ENCODE measurements at places on chromosomes 16 and 17.

GRCh38 chr17:82439194-82439828, 11.2 kb downstream of the CYBC1 start:
- no peak for DNase-seq

DNA sequence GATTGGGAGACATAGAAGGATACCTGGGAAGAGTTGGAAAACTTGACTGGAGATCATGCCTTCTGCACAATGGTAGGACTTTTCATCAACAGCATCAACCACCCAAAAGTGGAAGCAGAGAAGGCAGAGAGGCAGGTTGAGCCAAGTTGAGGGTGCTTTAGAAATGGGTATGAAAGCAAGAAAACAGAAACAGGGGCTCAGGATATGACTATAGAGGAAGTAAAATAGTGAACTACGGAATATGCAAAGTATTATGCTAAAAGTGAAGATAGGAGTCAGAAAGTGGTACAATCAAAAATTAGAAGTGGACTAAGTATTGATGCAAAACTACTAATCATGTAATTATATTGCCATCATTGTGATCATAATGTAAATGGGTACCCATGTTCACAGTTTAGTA, 16.1 kb upstream of the ARHGAP44 start:
- DNase-seq, result no peak

DNA sequence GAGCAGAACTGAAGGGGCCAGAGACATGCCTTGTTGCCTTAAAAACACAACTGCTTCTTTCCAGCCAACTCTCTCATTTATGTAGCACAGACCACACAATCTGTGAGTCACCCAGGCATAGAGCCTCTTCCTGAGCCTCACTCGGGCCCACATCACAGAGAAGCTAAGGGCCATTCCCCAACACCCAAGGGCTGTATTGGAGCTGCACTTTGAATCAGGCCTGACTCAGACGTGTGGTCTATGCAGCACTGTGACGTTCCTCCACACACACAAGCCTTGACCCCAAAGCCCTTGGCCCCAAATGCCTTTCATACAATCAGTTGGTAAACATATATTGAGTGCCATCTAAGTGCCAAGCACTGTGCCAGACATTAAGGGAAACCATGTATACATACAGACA, 308.9 kb upstream of the DYNLRB2 start:
- no peak for DNase-seq

GRCh38 chr17:44353672-44354331, 8.7 kb downstream of the GRN start:
- peak; percentile 67 for DNase-seq

DNA sequence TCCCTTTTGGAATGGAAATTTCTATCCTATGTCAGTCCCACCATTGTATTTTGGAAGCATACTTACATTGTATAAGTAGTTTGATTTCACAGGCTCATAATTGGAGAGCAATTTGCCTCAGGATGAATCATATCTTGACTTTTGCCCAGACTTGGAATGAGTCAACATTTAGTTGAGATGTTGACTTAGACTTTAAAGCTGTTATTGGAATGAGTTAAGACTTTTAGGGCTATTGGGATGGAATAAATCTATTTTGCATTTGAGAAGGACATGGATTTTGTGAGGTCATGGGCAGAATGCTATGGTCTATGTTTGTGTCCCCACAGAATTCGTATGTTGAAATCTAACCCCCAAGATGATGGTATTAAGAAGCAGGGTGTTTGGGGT, 12.2 kb upstream of the ZNF594 start:
- DNase-seq, result no peak

DNA sequence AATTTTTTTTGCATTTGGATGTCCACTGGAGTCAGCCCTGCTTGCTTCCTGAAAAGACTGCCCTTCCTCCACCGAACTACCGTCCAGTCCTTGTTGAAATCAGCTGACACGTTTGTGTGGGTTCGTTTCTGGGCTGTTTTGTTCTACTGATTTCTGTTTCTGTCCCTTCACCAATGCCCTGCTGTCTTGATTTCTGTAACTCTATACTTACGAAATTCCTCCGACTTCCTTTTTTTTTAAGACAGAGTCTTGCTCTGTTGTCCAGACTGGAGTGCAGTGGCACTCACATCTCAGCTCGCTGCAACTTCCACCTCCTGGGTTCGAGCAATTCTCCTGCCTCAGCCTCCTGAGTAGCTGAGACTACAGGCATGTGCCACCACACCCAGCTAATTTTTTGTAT, 8.4 kb upstream of the GAA start:
- no peak for DNase-seq

- peak; percentile 92 for DNase-seq
These were observed at the start of gene ITPRIPL2 for GRCh38 chr16:19113577-19114358. Gene ITPRIPL2, plus strand, starts transcription at chr16:19113964. Its CDS starts 498 bp downstream, at chr16:19114462.

DNA sequence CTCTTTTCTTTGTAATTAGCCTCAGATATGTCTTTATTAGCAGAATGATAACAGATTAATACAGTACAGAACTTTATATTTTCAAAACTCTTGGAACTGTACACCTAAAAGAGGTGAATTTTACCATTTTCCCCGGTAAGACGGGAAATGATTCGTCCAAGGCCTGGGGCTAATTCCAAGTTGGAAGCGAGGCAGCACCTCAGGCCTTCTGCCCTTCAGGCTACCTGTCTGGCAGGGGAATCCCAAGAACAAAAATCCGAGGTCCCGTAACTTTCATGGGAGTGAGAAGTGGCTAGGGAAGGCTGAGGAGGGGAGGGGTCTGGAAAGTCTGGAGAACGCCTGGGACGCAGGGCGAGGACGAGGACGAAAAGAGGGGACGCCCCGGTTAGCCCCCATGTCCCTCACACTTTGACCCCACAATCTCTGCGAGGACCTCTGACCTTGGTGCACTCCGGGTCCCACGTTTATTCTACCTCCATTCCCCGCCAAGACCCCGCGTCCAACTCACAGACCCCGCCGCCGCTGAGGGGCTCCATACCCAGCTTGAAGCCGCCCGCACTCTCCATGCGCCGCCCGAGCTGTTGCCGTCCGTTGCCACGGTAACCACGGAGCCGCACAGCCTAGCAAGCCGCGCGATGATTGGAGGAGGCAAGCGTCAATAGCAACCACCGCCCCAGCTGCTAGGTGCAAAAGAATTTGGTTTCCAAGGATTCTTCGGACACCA, at the start of gene HYDIN:
TSS of gene HYDIN (minus strand) at position 601 of the 724 bp plus-strand sequence. CDS start 43,827 bp downstream, outside the sequence.
- peak; percentile 55 for DNase-seq

GRCh38 chr16:57838161-57838560, 35.9 kb upstream of the KIFC3 start:
- no peak for DNase-seq

- DNase-seq, result peak; percentile 92
These were observed 1.9 kb downstream of the PMP22 start for GRCh38 chr17:15263206-15263579.

DNA sequence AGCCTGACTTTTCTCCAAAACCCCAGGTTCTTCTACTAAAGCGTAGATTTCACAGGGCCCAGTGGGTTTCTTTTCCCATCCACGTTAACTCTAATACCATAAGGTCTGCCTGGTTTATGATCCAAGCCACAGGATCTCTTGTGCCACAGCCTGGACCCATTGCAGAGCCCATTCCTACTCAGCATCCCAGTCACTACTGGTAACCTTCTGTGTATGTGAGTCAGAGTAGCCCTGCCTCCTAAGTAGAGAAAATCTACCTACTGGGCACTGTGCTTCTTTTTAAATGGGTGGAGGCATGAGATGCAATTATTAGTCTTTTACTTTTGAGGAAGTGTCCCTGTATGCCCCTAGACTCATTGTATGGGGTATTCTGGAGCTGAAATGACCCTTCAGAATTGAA, 13.5 kb downstream of the CCL11 start:
- DNase-seq, result no peak

GRCh38 chr16:57264381-57264780, 19.3 kb downstream of the ARL2BP start:
- DNase-seq, result no peak

DNA sequence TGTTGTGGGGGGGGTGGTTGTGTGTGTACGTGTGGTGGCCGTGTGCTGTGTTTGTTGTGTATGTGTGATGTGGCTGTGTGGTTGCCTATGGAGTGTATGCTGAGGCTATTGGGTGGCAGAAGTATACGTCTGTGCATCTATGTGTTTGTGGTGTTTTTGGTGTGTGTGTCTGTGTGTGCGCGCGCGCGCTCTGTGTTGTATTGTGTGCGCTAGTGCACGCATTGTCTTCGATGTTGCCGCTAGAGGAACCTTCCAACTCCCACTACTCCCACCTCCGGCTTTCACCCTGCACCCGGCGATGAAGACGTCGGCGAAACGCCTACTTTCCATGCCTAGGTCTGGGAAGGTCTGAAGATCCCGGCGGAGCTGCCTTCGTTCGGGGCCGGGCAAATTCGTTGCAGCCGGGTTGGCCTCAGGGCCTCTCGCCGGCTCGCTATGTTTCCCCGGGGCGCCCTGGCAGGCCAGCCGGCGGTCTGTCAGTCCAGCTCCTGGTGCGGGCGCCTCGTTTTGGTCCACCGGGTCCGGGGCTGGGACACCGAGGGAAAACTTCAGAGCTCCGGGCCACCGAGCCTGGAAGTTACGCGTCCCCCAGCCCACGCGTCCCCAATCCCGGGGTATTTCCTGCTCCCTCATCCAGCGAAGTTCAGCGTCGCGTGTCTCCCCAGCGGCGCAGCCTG, 5.2 kb upstream of the DLX4 start:
- DNase-seq, result peak; percentile 68

GRCh38 chr17:8020776-8021564, 17.9 kb upstream of the ALOX15B start:
- DNase-seq, result no peak

DNA sequence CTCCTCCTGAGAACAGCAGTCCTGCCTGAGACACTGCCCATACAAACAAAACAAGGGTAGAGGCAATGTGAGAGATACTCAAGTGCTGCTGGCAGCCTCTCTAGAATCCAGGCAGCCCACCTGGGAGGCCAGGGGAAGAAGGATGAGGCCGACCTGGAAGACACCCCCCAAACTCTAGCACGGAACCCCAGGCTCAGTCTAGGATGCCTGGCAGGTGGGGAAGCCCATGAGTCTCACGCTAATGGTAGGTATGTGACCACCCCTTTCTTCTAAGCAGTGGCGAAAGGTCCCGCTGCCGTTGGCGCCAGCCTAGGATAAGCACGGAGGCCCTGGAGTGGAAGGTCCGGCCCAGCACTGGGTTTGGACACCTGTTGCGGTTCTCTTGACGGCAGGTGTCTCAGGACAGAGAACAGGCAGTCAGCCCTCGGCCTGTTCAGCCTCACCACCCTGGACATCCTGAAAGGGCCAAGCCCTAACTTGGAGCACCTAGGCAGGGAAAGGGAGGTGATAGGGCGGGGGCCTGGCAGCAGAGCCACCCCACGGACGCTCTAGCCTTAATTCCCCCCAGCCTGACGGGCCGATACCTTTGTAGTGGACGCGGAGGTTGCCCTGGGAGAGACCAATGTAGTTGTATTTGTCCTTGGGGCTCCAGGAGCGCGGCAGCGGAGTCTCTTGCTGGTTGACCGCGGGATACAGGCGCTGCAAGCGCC, 487 bp downstream of the RANBP10 start:
- DNase-seq, result no peak

DNA sequence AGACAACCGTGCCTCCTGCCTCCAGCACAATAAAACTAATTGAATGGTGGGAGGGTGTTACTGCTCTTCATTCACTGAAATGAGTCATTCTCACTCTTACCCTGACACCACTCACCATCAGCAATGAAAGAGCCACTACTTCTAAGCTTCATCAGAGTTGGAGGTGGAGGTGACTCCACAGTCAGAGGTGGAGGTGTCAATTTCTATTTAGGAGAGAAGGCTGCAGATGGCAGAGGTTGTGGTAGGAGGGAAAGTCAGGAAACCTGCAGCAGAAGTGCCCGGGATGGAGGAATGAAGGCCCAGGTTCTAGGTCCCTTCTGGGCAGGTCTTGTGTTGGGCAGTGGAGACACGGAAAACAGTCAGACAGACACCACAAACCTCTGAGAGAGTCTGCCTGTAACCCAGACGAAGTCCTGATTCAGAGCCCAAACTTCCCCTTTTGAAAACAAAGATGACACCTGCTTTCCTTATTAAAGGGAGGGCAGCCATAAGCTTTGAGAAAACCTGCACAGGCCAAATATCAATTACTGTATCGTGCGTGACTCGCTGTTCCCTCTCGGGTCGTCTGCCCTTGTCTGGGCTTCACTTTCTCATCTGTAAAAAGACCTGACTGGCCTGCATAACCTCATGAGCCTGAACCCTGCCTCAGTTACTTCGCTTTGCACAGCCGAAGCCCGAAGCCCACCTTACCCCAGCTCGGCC, 668 bp downstream of the ATPAF2 start:
- no peak for DNase-seq

DNA sequence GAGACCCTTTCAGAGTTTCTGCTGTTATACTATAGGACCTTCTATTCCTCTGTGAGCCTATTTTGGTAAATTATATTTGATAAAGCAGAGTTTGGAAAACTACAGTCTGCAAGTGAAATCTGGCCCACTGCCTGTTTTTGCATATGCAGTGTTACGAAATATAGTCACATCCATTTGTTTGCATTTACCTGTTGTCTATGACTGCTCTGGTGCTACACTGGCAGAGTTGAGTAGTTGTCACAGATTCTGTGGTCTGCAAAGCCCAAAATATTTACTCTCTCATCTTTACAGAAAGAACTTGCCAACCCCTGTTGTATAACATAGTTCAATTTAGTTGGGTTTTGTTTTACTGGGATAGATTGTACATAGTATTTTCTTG, 42.3 kb downstream of the TNRC6A start:
- DNase-seq, result no peak

GRCh38 chr16:9153502-9153864, 62.0 kb downstream of the HAPSTR1 start:
- DNase-seq, result no peak

DNA sequence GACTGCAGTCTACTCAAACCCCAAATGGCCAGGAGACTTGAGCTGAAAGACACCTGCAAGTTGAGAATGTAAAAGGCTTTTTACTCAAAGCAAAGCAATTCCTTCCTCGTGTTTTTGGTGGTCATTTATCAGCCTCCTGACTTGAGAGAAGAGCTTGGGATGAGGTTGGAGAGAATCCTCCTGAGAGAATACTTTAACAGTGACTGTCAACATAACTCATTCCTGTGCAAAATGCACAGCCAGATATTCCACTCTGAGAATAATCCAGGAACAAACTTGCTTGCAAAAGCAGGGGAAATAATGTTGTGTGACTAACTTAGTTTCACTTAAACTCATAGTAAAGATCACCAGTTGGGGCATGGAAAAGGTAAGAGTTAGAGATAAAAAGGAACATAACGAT, 53.4 kb downstream of the SNTB2 start:
- DNase-seq, result no peak

- DNase-seq, result no peak
These were observed 77.0 kb upstream of the HS3ST4 start for GRCh38 chr16:25614716-25615265.

DNA sequence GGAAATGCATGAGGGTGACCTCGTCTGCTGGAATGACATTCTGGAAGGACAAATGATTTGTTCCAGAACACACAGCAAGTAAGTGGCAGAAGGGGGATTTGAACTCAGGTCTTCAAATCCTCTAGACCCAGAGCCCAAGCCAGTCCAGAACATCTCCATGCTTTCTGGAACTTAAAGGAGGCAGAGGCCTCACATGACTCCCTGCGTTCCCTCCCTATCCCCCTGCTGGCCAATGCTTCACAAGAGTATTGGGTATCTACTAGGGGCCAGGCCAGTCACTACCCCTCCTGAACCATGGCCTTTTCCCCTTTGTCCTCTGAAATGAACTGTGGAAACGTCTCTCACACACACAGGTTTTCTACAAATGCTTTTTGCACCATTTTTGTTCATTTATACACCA, 7.6 kb upstream of the BEAN1 start:
- DNase-seq, result peak; percentile 30
